B cell (primary cell): ENCODE measurements at places on chromosomes 4 and X. TPM values are rescaled to one million over a fixed set of nuclear protein-coding genes. Genes with fewer than 3 reads are reported as not detected.

The NKX3-2 gene
- not detected in 2 replicates for polyA plus RNA-seq

The CXCR3 gene
- polyA plus RNA-seq: 3.4 and 8.7 TPM in 2 replicates

The ATOH1 gene
- not detected in 2 replicates for polyA plus RNA-seq

The CAPN6 gene
- not detected in 2 replicates for polyA plus RNA-seq

The NCAPG gene
- polyA plus RNA-seq: 0.13 and 0.19 TPM in 2 replicates

The BEX5 gene
- 1.2 and 3.9 TPM in 2 replicates for polyA plus RNA-seq

The VCX3B gene
- not detected in 2 replicates for polyA plus RNA-seq

The ATP8A1 gene
- 28.7 and 32.4 TPM in 2 replicates for polyA plus RNA-seq

The HPGDS gene
- polyA plus RNA-seq: not detected in 2 replicates

The HELT gene
- not detected in 2 replicates for polyA plus RNA-seq

The POU3F4 gene
- polyA plus RNA-seq: not detected in 2 replicates

- DNase-seq: no peak
Measured at GRCh38 chrX:18890724-18891547, 93.0 kb downstream of the PHKA2 start.

GRCh38 chr4:87405211-87405820, 14.3 kb upstream of the HSD17B11 start:
- DNase-seq: no peak

DNA sequence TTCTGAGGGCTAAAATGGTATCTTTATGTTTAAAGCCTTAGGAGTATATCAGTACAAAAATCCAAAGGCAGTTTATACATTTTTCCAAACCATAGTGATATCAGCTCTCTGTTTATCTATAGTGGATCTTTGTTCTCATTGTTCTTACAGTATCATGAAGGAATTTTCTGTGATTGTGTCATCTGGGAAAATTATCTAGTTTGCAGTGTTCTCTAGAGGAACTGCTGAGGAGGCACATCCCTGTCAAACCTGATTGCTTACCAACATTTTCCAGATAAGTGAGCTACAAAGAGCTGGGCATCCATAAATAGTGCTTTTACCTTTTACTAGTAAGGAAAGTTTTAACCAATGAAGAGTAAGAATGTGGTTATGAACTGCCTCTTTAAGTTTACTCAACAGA, 44.9 kb upstream of the SLC25A31 start:
- DNase-seq: no peak

DNA sequence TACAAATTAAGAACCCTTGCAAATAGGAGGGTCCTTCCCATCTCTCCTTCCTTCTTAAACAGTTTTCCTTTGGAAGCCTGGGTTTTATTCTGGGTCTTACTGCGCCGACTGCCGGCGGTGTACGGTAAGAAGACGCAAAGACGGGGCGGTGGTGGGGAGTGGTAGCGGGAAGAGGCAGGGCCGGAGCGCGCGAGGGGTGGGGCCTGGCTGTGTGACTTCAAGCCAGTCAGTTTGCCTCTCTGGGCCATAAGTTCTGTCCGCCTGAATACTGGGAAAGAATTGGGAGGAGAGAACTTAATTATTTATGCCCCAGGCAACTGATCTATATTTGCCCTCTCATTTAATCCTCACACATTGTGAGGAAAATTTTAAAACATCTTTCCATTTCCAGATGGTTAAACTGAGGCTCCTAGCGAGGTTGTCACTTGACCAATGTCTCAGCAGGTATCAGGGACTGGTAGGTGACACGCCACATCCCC, 726 bp upstream of the KANTR start:
- DNase-seq: peak; percentile 77

DNA sequence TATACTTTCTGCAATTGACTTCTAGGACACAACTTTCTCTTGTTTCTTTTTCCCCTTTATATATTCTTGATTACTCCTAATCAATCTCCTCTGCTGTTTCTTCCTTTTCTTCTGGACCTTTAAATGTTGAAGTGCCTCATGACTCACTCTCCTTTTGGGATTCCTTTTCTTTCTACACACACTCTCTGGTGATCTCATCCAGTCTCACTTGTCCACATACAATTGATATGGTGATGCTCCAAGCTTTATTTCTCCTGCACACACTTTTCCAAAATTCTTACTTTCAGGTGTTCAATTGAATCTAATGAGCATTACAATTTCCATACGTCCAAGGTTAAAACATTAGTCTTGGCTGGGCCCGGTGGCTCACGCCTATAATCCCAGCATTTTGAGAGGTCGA, 794.8 kb upstream of the EPHA5 start:
- DNase-seq: no peak

DNA sequence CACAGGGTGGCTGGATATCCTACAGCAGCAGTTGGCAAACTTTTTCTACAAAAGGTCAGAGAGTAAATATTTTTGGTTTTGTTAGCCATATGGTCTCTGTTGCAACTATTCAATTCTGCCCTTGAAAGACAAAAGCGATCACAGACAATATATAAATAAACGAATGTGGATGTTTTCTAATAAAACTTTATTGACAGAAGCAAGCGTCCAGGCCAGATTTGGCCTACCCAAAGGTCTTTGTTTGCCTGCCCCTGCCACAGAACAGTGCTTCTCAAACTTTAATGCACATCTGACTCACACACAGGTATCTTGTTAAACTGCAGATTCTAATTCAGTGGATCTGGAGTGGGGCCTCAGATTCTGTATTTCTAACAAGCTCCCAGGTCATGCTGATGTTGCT, 621.4 kb upstream of the DIPK2B start:
- DNase-seq: no peak

DNA sequence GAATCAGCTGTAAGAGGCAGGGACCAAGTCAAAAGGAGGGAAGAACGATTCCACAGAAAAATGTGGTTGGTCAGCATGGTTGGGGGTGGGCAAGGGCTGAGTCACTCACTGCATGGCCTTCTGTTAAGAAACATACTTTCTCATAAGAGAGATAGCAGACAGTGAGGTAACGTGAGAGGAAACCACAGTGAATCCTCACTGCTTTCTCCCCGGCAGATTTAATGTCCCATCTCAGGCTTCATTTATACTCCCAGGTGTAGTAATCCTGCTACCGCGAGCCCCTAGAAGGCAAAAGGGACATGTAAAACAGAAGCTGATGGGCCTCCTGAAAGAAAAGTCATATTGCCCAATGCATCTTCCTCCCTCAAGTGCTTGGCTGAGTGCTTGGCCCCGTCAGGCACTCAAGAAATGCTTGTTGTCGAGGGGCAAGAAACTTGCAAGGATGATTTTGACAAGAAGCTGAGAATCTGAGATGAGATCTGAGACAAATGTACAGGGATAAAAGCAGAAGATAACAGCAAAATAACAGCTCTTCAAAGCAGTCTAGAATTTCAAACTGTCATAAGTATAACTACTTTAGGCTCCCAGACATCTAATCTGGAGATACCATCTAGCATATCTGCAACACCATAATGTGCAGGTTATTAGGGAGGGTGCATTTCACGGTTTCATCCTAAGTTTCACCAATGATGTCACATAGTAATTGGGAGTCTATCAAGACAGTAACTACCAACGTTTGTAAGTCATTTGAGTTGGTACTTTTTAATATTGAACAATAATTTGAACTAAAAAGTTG, 40.2 kb downstream of the SH3KBP1 start:
- no peak for DNase-seq

DNA sequence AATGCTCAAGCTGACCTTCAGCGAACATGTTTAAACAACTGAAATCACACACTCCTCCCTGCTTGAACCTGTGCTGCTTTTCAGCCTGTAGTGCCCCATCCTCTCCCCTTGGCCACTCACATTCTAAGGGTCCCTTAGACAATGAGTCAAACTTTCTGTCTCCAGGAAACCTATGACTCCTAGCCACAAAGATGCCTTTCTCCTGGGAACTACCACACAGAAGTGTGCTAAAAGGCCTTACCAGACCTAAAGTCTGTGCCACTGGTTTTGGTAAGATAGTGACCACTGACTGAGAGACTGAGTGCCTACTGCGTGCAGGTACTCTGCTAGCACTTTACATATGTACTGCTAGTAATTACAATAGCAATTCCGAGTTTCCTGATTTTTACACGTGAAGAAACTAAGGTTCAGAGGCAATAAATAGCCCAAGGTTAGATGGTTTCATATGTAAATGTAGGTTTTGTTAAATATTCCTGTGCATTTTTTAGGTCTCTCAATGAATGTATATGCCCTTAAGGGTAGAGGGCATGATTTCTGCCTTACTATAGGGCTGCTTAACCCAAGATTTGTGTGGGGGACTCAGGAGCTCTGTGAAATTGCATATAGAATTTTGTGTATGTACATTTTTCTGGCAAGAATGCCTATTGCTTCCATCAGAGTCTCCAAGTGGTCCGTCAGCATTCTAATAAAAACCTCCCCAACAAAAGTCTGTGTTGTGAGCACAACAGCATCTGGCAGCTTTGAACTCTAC, 71.1 kb downstream of the NSG1 start:
- no peak for DNase-seq

- DNase-seq: no peak
Measured at GRCh38 chr4:173930329-173930967, 353.0 kb downstream of the FBXO8 start.

DNA sequence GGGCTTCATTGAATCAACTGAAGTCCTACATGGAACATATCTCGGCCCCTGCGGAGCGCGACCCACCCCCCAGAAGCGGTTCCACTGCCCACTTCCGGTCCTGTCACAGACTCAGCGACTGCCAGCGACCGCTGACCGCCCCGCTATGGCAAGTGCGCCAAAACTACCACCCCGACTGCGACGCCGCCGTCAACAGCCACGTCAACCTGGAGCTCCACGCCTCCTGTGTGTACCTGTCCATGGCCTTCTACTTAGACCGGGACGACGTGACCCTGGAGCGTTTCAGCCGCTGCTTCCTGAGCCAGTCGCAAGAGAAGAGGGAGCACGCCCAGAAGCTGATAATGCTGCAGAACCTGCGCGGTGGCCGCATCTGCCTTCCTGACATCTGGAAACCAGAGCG, 14.8 kb upstream of the FAM47A start:
- no peak for DNase-seq

GRCh38 chr4:88134111-88134510, 24.3 kb downstream of the ABCG2 start:
- DNase-seq: no peak

- no peak for DNase-seq
Measured at GRCh38 chr4:183098019-183098722, 886 bp upstream of the WWC2 start.

DNA sequence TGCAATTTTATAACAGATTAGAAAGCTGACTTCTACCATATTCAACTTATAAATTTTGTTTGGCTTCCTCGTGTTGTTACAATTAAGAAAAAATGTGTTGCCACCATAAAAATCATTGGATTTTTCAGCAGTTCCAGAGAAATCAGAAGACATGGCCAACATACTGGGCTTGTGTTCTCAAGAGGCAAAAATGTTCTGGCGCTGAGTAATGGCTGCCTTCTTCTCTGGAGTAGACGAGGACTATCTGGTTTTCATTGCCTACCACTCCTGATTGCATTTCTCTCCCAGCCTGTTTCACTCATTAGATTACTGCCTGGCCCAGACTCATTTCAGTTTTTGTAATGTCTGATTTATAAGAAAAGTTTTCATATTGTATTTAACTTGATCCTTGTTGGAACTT, 122.3 kb downstream of the ARHGAP10 start:
- no peak for DNase-seq

DNA sequence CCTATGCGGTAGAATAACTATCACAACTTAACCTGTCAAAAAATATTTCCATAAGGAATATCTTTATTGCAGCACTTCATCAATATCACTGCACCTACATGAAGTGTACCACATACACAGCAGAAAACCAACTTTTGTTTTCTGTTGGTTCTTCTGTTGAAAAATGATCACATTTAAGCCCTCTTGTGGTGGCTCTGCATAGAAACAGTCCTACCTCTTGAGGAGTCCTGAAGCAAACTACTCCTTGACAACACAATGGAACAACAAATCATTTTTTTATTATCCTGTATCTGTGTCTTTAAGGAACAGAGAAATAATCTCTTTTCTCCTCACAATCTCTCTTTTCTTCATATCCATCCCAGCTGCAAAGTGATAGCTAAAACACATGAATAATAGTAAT, 39.8 kb upstream of the ATOH1 start:
- no peak for DNase-seq

GRCh38 chrX:20263474-20263873, 3.2 kb downstream of the RPS6KA3 start:
- DNase-seq: peak; percentile 72
